Vagina (tissue), 2 donors: ENCODE measurements at places on chromosomes 4 and X. TPM values are rescaled to one million over a fixed set of nuclear protein-coding genes. Genes with fewer than 3 reads are reported as not detected.

GRCh38 chr4:3437582-3437936 is 4.2 kb upstream of the HGFAC start:
- no peak for DNase-seq
- H3K4me1 ChIP-seq: peaks cover 28% of the 10 kb centered on the region
- H3K4me3 ChIP-seq: no peak overlapping the region
- H3K27ac ChIP-seq: peak overlapping the region; percentile 20
- no peaks in the 10 kb centered on the region for H3K27me3 ChIP-seq
- no peaks in the 10 kb centered on the region for H3K36me3 ChIP-seq

- H3K27ac ChIP-seq: no peak overlapping the region
- DNase-seq: no peak
- H3K27me3 ChIP-seq: no peaks in the 10 kb centered on the region
- peaks cover 11% of the 10 kb centered on the region for H3K4me1 ChIP-seq
- peaks cover 3% of the 10 kb centered on the region for H3K36me3 ChIP-seq
These were observed 70.1 kb downstream of the NSG1 start for GRCh38 chr4:4456816-4457578.

GRCh38 chr4:71231129-71232055 is 107.4 kb upstream of the SLC4A4 start:
- H3K36me3 ChIP-seq: no peaks in the 10 kb centered on the region
- no peak for DNase-seq
- H3K4me1 ChIP-seq: peaks cover 21% of the 10 kb centered on the region
- H3K27ac ChIP-seq: no peak overlapping the region

The CC2D2A gene
- total RNA-seq: 33.1 TPM

DNA sequence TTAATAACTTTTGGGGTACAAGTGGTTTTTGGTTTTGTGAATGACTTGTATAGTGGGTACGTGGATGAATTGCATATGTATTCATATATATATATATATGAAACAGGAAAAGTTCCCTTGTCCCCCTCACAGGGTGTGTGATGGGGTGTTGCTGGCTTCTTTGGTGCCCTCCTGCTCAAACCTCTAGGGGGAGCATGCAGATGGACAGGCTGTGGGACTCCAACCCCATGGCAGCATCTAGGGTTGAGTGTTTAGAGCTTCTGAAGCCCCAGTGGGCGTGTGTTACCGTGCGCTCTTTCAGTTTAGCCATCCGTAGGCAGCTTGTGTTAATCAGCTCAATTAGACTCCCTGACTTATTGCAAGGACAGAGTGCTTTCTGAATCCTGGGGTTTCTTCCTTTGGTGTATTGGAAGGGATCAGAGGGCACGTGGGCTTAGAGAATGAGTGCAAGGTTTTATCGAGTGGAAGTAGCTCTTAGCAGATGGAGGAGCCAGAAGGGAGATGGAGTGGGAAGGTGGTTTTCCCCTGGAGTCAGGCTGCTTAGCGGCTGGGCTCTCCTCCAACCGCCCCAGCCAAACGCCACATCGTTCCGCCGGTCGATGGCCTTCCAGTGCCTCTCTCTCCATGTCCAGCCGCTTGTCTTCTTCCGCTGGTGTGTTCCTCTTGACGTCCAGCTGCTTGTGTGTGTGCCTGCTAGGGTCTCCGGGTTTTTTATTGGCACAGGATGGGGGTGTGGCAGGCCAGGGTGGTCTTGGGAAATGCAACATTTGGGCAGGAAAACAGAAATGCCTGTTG is 674.4 kb upstream of the LCORL start:
- no peak for DNase-seq
- H3K4me3 ChIP-seq: no peak overlapping the region
- no peaks in the 10 kb centered on the region for H3K36me3 ChIP-seq
- H3K4me1 ChIP-seq: no peaks in the 10 kb centered on the region

The ARHGAP10 gene
- total RNA-seq: 55.5 TPM

GRCh38 chrX:74250574-74250973 is 53.4 kb upstream of the ZCCHC13 start:
- no peaks in the 10 kb centered on the region for H3K36me3 ChIP-seq
- H3K4me1 ChIP-seq: peaks cover 15% of the 10 kb centered on the region
- no peak overlapping the region for H3K27ac ChIP-seq
- H3K4me3 ChIP-seq: no peak overlapping the region

The GIMD1 gene
- not detected for total RNA-seq

The GAR1 gene
- 6.4 TPM for total RNA-seq

The HTRA3 gene
- total RNA-seq: 33.1 TPM

- no peaks in the 10 kb centered on the region for H3K4me1 ChIP-seq
- no peak overlapping the region for H3K27ac ChIP-seq
- H3K36me3 ChIP-seq: peaks cover 7% of the 10 kb centered on the region
- H3K27me3 ChIP-seq: no peaks in the 10 kb centered on the region
- DNase-seq: no peak
These were observed 40.9 kb upstream of the ANXA3 start for GRCh38 chr4:78510681-78511080.

The MAGEA4 gene
- total RNA-seq: not detected

The GJB1 gene
- total RNA-seq: not detected

The MAGED4 gene
- total RNA-seq: 2.7 TPM

- no peaks in the 10 kb centered on the region for H3K27me3 ChIP-seq
- no peak for DNase-seq
- no peaks in the 10 kb centered on the region for H3K4me1 ChIP-seq
- no peak overlapping the region for H3K4me3 ChIP-seq
These were observed 16.0 kb upstream of the RAP1GDS1 start for GRCh38 chr4:98245226-98245625.

DNA sequence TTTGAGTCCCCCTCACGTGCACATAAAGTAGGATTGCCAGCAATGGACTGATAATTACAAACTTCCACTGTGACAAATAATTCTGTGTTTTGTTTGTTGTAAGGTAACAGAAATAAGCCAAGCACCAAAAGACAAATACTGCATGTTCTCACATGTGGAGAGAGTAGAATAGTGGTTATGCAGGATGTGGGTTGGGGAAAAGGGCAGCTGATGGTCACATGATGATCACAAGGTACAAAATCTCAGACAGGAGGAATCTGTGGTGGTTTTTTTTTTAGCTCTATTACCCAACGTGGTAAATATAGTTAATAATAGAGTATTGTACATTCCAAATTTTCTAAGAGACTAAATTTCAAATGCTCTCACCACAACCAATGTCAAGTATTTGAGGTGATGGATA is 182.3 kb downstream of the BANK1 start:
- H3K4me1 ChIP-seq: no peaks in the 10 kb centered on the region
- no peaks in the 10 kb centered on the region for H3K27me3 ChIP-seq
- no peak for DNase-seq
- no peaks in the 10 kb centered on the region for H3K36me3 ChIP-seq
- no peak overlapping the region for H3K27ac ChIP-seq
- H3K4me3 ChIP-seq: no peak overlapping the region

- DNase-seq: no peak
- H3K4me3 ChIP-seq: no peak overlapping the region
- H3K27me3 ChIP-seq: no peaks in the 10 kb centered on the region
These were observed 19.5 kb downstream of the UTP14A start for GRCh38 chrX:129925305-129926092.

The MAD2L1 gene
- total RNA-seq: 2.0 TPM

DNA sequence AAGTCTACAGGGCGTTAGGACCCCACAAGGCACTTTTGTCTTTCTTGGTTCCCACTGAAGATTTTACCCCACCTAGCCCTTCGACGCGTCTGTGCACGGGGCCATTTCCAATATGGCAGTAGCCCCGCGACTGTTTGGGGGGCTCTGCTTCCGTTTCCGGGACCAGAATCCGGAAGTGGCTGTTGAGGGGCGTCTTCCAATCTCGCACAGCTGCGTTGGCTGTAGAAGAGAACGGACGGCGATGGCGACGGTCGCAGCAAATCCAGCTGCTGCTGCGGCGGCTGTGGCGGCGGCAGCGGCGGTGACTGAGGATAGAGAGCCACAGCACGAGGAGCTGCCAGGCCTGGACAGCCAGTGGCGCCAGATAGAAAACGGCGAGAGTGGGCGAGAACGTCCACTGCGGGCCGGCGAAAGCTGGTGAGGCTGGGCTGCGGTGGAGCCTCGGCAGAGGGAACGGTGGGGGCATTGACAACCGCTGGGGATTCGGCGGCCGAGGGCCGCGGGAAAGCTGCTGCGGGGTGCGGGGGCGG is at the start of gene USP11:
TSS of gene USP11 (plus strand) at position 207 of the 530 bp plus-strand sequence. CDS start at position 242, 35 bp downstream.
- no peaks in the 10 kb centered on the region for H3K27me3 ChIP-seq
- H3K27ac ChIP-seq: peak within 1 kb of the TSS; percentile 98
- H3K4me1 ChIP-seq: peaks cover 5% of the 10 kb centered on the region
- no peak for DNase-seq
- H3K36me3 ChIP-seq: peaks cover 9% of the 10 kb centered on the region

DNA sequence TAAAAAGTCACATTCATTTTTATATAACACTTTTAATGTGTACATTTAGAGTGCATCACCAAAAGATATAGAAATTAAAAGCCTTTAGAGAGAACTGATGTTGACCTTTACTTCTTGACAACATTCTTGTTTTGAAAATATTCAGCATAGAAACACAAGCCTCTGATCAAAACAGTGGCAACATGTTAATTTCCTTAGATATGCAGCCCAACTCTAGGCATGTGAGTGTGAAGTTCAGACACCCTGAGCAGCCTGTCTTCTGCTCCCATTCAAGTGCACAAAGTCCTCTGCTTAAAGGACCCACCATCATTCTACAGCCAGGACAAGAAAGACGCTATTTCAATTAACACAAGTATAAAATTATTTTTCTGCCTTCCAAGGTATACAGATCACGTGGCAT is 60.0 kb downstream of the PPP3CA start:
- no peak overlapping the region for H3K27ac ChIP-seq
- no peak for DNase-seq
- H3K27me3 ChIP-seq: no peaks in the 10 kb centered on the region
- no peak overlapping the region for H3K4me3 ChIP-seq

DNA sequence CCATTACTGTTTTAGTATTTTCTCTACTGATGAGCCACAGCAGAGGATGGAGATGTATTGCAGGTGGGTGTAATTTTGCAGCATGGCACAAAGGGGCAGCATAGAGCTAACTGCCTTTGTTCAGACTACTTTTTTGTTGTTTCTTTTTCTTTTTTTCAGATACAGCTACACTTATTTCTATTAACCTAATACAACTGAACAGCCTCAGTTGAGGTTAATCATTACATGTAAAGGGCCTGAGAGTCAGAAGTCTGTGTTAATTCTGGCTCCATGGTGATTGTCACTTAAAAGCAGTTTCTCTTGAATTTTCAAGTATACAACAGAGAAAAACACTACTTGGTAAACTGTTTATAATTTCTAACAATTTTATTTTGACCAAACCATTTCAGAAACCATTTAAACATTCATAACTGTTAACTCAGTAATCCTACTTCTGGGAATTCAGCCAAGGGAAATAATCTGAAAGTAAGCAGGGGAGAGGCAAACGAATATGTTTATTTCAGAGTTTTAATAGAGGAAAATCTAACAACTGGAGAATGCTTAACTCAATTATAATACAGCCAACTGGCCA is 13.9 kb upstream of the PPEF2 start:
- no peak overlapping the region for H3K4me3 ChIP-seq
- H3K27ac ChIP-seq: no peak overlapping the region
- H3K27me3 ChIP-seq: no peaks in the 10 kb centered on the region
- DNase-seq: no peak
- H3K36me3 ChIP-seq: no peaks in the 10 kb centered on the region
- no peaks in the 10 kb centered on the region for H3K4me1 ChIP-seq

DNA sequence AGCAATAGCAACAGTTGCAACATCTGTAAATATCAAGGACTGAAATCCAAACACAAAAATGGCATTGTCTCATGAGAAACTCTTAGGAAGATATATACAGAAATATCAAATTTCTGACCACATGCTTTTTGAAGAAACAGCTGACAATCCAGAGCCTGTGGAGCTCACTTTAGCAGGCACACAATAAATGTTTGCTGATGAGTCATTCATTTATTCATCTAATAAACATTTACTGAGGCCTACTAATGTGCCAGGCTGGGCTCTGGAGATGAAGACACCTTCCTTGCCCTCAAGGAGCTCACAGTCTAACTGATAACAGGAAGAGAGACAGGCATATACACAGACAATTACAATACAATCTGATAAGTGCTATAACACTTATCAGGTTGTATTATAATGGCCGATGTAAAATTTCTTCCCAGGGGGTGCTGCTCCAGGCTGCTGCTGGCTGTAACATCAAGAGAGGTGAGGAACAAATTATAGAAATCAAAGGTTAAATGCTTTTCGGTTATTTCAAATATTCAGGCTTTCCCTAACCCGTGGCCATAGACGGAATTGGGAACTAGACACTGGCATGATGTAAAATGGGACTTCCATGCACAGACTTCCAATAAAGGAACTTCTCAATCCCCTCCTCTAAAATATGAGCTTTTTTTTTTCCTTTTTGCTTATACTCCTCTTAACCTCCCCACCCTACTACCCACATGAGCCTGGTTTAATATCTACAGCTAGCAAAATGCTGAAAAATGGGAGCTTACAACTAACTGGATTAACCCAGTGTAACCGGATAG is 16.8 kb upstream of the ZCCHC13 start:
- no peak overlapping the region for H3K27ac ChIP-seq
- H3K27me3 ChIP-seq: no peaks in the 10 kb centered on the region
- peaks cover 36% of the 10 kb centered on the region for H3K4me1 ChIP-seq
- DNase-seq: no peak
- no peaks in the 10 kb centered on the region for H3K36me3 ChIP-seq

DNA sequence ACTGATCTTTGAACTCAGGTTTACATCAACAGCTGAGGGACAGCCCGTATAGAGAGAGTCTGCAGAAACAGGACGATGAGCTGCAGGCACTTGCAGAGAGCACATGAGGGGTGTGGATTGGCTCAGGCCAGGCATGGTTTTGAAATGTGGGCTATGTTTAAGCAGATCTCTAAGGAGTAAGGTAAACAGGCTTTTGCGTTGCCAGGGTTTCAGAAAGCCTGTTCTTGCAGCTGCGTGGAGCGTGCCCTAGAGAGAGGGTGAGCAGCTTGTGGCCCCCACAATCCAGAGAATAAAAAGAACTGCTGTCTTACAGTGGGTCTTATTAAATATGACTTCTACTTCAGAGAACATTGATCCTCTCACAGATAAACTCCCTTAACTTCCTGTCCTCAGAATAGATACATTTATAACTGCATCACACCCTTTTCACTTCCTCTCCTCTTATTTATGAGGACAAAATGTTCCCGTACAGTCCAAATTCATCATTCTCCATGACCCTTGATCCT is 64.1 kb downstream of the TMA16 start:
- no peaks in the 10 kb centered on the region for H3K36me3 ChIP-seq
- no peaks in the 10 kb centered on the region for H3K4me1 ChIP-seq
- H3K27me3 ChIP-seq: no peaks in the 10 kb centered on the region
- no peak overlapping the region for H3K27ac ChIP-seq

GRCh38 chr4:53150631-53151488 is 215.0 kb downstream of the SCFD2 start:
- no peak overlapping the region for H3K27ac ChIP-seq
- no peaks in the 10 kb centered on the region for H3K4me1 ChIP-seq
- no peaks in the 10 kb centered on the region for H3K27me3 ChIP-seq

DNA sequence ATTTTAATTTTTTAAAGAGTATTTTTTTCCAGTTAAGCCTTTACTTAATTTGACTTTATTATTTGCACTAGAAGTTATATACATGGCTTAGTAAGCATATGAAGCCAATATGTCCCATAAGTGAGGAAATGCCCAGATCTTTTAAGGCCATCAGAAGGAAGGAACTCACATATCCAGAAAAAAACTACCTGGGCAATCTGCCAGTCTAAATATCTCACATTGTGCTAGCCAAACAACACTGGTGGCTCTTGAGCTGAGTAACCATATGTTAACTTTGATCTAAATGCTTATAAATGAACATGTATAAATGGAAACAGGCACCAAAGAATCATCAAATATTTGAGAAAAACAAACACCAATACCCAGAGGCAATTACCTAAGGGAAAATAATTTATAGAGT is 138.6 kb upstream of the APOOL start:
- H3K27me3 ChIP-seq: no peaks in the 10 kb centered on the region
- DNase-seq: no peak
- no peak overlapping the region for H3K4me3 ChIP-seq
- H3K27ac ChIP-seq: no peak overlapping the region
